ENCODE measurements at places on chromosomes 13 and 19.

GRCh38 chr19:50481351-50482149 is 4.9 kb upstream of the GARIN5A start:
- no peak for DNase-seq

- DNase-seq = no peak
These were observed 25.2 kb upstream of the ARGLU1 start for GRCh38 chr13:106593132-106593531.

DNA sequence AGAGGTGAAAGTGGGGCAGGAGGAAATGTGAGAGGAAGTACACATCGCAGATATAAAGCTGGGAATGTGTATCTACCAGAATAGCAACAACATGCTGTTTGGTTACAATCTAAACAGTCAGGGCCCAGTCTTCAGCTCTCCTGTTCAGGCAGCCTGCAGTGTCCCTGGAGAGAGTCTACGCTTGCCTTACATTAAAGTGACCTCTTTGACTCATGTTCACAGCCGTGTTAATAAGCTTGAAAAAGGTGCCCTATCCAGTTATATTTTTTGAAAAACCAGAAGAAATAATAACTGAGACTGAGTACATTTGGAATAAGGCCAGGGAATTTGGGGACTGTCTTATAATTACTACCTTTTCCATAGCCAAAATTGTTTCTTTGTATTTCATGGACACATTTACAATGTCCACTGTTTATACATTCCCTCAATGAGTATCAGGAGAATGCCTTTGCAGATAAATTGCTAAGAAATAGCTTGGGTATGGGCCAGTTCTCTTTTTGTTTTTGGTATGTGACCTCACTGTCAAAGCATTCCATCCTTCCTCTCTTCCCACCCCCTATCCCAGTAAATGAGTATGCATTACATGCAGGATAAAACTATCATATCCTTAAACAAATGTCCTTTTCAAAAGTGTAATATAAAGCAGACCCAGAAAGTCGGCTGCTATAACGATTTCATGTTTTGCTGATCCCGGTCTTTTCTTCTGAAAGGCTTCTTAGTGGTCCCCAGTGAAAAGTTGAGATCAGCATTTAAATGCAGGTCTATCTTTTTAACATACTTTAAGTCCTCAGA is 82.6 kb downstream of the PCDH9 start:
- DNase-seq = no peak

GRCh38 chr19:45250216-45250831 is 747 bp upstream of the MARK4 start:
- no peak for DNase-seq

GRCh38 chr19:12543855-12544254 is 7.4 kb downstream of the ZNF564 start:
- DNase-seq = no peak

- DNase-seq = no peak
These were observed 4.3 kb downstream of the CD37 start for GRCh38 chr19:49339301-49340068.

- no peak for DNase-seq
These were observed 26.1 kb downstream of the MBD3L1 start for GRCh38 chr19:8858260-8858659.

DNA sequence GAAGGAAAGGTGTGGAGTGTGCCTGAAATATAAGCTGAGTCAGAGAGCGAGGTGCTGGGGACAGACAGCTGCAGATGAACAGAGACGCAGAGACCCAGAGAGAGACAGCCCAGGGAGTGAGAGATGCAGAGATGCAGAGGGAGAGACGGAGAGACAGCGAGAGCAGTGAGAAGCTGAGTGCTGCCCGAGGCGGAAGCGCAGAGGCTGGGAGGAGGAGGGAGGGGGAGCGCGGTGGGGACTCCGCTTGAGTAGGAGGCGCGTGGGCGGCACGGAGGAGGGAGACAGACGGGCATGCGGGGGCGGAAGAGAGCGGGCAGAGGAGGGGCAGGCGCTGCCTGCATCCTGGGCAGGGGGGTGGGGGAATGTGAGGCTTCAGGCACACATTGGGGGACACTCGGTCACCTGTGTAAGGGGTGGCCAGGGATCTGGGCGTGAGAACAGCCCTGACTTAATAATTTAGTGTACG is 25.7 kb downstream of the SLC8A2 start:
- peak; percentile 68 for DNase-seq

DNA sequence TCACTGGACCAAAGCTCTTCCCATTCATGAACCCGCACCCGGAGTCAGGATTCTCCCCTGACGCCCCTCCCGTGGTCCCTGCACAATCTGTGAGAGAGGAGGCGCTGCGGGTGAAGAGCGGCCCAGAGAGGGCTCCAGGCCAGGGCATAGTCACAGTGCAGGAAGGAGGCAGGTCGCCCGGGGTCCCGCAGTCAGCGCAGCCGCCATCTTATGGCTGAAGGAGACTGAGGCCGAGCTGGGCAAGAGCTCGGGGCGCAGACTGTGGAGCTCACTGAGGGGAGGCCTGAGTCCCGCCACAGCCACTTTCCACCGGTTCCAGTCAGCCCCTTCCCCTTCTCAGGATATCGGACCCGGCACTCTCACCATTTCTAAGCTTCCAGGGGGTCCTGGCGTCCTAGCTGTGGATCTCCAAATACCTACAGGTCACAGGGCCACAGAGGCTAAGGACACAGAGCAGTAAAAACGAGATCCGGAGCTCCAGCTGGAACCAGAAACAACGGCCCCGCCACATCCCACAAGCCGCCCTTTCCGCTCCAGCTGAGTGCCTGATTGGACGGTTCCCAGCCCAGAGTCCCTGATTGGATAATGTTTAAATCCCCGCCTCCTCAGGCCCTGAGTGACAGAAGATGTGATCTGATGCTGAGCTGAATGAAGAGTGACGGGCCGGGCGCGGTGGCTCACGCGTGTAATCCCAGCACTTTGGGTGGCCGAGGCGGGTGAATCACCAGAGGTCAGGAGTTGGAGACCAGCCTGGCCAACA is at the start of gene ZNF99:
ZNF99 (minus strand) TSS at position 501 of the 760 bp plus-strand sequence; CDS start at position 366, 135 bp downstream.
- DNase-seq = peak; percentile 28

DNA sequence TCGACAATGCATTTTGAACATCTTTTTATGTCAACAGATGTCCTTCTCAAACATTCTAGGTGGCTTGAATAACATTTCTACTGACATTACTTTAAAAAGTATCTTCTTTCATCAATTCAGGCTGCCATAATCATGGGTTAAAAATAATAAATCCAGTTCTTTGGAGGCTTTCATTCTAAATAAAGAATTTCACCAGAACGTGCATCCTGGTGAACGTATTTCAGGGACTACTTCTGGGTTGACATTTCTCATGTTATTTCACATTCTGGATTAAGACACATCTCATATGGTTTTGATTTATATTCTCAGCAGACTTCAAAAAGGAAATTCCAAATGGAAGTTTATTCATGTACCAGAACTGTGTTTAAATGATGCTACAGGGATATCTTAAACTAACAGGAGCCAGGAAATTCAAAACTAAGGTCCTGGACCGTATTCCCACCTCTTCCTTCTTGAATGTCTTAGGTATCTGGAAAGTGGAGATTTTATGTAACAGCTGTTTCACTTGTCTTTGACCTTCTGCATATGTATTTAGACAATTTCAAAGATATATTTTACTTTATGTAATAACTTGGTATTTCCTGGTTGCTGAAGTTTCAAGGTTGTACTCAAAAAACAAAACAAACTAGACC is 107.2 kb downstream of the STARD13 start:
- DNase-seq = no peak

DNA sequence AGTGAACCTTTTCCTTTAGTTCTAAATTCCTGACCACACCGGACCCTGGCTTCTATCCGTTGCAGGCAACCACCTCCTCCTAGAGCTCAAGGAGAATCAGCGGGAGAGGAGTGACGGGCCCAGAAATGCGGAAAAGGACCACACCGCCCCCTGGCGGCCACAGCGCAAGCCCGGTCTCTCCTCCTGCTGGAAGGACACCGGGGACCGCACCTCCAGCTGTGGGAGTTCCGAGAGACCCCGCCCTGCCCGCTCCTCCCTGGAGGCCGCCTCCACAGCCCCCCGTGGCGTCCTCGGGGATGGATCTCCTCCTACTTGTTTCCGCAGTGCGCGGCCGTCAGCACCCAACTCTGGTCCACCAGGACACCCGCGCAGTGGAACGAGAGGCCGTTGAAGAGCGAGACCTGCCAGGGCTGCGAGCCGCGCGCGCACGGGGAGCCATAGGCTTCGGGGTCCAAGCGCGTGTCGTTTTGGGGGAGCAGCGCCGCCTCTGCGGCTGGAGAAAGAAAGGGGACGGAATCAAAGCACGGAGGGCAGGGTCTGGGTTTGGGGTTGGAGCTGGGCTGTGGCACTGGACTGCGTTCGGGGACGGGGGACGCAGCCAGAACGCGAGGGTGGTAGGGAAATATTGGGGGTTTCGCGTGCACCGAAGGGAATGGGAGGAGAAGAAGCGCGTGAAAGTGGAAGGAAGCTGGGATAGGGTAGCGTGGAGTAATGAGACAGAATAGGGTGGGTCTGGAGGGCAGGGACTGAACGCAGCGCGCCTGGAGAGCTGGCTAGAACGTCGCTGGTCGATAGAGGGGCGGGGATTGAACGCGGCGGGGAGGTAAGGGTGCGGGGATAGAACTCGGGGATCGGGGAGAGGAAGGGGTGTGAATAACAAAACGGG is 2.5 kb downstream of the KLK10 start:
- peak; percentile 52 for DNase-seq

DNA sequence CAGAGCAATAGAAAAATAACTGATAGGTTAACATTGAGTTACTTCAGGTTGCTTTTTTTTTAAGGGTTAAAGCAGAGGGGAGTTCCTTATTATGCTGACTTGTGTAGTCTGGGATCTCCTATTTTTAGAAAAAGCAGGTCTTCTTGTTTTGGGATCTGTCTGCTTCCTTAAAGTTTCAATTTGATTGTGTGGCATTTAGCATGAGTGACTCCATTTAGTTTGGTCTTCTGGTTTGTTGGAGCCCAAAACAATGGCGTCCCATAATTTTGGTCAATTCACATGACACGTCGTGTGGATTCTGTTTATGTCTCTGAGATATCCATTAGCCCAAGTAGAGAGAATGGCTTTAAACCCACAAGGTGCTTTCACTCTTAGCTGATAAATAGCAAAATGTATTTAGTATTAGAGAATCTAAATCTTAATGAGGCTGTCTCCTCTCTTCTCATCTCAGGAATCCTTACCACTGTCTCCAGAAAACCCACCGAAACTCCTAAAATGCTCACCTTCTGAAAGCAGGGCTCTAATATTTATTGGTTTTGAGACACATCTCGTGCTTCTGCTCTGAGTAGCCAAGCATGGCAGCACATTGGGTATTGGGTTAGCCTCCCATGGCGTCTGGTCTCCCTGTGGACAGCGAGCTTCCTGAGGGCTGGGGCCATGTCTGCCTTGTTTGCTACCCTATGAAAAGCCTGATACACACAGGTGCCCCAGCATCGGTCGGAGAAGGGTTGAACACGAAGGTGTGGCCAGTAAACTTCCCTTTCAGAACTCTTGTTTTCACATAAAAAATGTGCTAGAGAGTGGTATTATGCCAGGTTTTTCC is 67.2 kb upstream of the GPR183 start:
- peak; percentile 60 for DNase-seq

DNA sequence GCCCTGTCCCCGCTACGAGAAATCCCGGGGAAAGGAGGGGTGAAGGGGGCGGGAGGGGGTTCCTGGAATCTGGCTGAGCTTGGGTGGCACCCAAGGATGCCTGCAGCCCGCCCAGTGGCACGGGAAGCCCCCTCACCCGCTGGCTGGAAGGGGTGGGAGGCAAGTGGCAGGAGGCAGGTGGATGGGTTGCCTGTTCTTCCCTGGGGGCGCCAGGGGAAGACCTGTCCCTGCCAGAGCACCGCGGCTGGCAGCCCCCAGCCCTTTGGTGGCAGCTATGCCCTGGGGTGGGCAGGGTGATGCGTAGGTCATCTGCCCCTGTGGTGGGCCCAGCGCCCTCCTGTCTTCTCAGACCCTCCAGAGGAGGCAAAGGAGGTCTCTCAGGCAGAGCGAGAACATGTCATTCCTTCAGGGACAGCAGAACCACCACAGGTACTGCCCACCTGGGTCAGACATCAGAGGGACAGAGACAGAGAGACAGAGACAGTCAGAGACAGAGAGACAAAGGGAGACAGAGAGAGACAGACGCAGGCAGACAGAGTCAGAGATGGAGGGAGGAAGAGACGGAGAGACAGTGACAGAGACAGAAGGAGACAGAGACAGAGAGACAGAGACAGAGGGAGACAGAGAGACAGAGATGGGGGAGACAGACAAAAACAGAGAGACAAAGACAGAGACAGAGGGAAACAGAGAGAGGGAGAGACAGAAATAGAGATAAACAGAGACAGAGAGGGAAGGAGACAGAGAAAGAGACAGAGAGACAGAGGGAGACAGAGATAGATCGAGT is 36.7 kb downstream of the EFNA2 start:
- DNase-seq = no peak

DNA sequence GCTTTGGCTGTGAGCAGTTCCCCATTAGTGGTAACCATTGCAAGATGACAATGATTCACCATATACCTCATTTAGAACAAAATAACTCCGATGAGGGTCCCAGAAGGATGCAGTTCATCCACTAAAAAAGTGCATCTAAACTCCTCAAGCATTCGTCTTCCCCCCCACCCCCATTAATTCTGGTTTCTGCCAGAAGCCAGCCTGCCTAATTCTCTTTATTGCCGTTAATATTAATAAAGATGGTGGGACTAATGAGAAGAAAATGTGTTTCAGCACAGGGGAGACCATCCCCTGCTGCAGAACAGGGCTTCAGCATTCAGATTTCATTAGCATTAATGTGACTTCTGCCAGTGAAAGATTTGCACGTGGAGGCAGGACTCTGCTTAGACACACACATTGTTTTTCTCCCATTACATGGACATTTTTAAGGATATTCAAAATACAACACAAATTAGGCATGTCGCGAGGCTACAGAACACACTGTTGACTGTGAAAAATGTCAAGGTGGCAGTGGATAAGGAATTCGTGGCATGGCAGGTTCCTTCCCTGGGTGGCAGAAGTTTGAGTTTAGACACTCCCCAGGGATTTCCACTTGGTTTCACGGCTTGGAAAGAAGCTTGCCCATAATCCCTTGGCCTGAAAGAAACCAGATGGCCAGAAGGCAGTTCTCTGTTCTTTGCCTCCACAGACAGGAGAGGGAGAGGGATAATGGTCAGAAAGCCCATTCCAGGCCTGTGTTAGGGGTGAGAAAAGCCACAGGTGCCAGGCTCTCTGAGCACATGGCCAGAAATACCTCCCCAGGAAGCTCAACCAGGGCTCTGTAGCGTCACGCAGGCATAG is 236.5 kb downstream of the FOXO1 start:
- no peak for DNase-seq

DNA sequence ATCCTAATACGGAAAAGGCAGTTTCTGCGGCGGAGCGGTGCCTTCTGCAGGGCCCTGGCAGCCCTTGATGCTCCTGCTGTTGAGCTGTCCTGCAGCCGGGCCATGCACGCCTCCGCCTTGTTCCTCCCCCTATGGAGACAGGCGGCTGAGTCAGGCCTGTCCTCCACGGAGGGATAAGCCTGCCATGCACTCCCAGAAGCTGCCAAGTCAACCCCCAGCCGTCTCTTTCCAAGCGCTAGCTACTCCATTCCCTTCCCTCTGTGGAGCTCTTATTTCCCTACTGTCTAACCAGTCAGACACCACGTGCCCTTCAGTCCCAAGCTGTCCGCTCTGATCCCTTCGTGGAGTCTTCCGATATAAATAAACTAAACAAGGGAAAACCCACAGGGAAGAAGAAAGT is 197.0 kb downstream of the COL4A1 start:
- no peak for DNase-seq

Data from CD4-positive, alpha-beta T cell treated with Interferon alpha-2 for 1 hour (primary cell).